ENCODE measurements at places on chromosomes 2 and 18.

DNA sequence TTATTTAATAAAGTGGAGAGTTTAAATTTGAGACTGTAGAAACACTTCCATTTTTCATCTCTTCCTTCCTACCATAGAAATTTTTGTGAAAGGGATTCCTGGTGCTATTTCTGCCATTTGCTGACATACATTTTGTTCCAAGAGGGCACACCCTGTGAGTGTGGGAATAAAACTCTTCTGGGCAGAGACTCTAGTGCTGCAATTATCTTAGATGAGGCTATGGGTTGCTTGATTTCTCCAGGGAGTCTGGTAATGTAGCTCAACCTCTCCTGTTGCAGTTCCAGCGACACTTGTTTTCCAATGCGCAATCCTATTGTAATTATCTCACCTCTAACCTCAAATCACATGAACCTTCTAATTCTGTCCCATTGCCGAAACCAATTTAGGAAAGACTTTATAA, 60.1 kb upstream of the ZSWIM2 start:
- no peak for DNase-seq

GRCh38 chr2:75562513-75562864, 1.8 kb upstream of the EVA1A start:
- no peak for DNase-seq

- DNase-seq: no peak
Measured at GRCh38 chr2:98828793-98829371, 98.0 kb upstream of the MGAT4A start.

- DNase-seq: peak; percentile 89
Measured at GRCh38 chr2:234444893-234445292, 52.0 kb downstream of the ARL4C start.

DNA sequence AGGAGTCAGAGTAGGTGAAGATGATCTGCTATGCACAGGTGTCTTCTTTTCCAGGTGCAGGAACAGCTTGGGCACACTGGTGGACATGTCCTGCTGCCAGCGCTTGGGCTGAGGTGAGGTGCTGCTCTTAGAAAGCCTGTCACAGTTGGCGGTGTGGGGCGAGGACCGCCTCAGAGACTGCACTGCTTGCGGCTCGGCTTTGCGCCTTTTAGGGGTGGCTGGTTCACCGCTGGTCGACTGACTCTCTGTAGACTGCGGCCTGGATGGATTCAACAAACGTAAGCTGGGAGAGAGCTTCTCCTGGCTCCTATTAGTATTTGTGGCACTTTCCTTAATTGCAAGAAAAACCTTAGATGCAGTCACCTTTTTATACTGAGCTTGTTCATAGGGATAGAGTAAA, 1.7 kb downstream of the MSL3B start:
- no peak for DNase-seq

GRCh38 chr2:206619011-206619410, 23.3 kb upstream of the FAM237A start:
- no peak for DNase-seq

DNA sequence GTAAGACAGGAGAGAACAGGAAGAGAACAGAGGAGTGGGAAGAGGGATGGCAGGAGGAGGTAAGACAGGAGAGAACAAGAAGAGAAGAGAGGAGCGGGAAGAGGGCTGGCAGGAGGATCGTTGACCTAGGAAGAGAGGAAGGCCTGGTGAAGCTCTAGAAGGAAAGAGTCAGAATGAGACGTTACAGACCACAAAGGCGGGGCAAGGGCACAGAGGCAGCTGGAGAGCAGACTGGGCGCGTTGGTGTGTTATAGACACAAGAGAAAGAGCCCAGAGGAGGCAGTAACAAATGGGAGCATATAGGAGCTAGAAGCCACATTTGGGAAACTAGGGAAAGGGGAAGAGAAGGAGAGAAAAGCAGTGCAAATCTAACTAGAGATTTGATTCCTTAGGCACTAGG, 26.6 kb downstream of the PTRHD1 start:
- DNase-seq: no peak

- DNase-seq: no peak
Measured at GRCh38 chr2:36783246-36783645, 86.7 kb downstream of the VIT start.

DNA sequence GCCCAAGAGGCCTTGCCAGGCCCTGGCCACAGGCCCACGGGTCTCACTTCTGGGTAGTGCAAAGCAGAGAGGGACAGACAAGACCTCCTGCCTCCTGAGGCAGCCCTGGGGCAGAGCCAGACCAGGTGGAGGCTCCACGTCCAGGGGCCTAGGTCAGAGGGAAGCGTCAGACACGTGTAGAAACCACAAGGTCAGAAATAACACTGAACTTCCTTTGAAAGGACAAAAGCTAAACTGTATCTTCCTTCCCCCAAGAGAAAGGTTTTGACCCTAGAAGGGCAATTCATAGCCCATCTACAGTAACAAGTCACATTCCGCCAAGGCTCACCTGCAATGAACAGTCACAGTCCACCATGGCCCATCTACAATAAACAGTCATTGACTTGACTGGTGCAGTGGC, 17.9 kb downstream of the SDC1 start:
- DNase-seq: no peak

GRCh38 chr2:220646424-220646823, 925.7 kb downstream of the EPHA4 start:
- DNase-seq: no peak

GRCh38 chr2:127690696-127691095, 10.6 kb upstream of the SFT2D3 start:
- DNase-seq: no peak

DNA sequence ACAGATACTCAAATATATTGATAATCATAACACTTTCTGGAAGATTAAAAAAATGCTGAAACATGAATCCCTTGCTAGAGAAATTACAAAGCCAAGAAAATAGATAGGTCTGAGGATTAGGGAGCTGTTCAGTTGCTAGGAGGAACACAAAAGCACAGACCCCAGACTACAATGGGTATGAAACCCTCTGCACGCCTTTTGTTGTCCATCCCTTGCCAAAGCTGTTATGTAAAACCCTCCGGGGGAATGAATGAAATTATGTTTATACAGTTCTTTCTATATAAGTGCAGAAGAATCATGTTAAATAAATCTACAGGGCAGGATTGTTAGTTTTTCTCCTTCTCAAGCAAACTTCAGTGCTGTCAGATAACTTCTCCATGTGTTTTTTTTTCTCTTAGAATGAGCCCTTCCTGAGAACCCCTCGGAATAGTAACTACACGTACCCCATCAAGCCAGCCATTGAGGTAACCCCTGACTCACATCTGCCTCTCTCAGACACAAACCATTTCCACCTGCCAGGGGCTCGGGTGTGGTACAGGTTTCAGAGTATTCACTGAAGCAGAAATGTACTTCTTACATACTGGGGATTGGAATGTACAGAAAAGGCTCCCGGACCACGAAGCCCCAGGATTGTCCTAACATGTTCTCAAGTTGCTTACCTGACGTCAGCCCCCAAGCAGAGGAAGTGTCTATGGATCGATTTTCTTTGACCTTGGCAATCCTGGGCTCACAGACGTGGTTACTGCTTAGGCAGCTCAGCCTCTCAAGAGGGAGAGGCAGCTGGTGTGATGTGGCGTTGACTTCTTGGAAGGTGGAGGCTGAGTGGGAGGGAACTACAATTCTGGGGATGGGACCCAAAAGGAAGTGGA, 118.0 kb downstream of the PLB1 start:
- DNase-seq: no peak

GRCh38 chr2:144237830-144238627, 281.9 kb downstream of the ZEB2 start:
- DNase-seq: no peak

DNA sequence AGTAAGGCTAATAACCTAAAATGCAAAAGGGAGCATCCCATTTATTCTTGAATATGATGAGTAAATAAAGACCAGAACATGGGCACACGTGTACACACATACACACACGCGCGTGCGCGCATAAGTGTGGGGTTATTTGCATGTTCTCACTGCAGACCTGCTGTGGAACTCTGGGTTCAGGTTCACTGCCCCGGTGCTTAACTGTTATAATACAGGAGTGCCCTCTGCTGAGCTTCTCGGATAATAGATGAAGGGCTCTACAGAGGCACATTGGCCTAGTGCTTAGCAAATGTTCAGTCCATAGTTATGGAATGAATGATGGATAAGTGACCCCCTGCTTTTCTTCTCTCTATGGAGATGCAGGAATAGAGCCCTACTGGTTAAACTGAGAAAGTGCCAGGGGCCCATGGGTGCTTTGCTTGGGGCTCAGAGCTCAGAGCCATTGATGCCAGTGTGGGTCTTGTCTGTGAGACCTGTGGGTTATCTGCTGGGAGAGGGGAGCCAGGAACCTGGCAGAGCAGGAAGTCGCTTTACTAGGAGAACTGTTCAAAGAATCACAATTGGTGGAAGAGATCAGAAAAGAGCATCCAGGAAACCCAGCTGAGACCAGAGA, 3.6 kb upstream of the ARL4C start:
- peak; percentile 57 for DNase-seq

GRCh38 chr2:46420945-46421344, 58.4 kb upstream of the TMEM247 start:
- no peak for DNase-seq

- no peak for DNase-seq
Measured at GRCh38 chr18:79506191-79507075, 110.7 kb downstream of the NFATC1 start.

DNA sequence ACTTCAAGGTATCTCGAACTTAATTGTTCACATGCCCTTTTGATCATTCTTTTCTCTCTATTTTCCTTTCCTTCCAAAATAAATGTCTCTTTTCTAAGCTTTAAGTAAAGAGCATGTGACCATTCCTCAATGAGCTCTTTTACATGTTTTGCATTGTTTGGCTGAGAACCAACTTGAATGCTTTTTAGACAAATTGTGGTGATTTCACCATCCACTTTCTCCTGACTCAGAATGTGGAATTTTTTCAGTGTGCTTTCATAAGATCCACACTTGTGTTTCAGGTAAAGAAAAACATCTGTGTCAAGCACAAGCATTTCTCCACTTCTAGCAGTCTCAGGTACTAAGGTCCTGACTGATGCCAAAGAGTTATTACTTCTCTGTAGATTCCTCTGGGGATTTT, 10.7 kb downstream of the RBM43 start:
- peak; percentile 33 for DNase-seq

DNA sequence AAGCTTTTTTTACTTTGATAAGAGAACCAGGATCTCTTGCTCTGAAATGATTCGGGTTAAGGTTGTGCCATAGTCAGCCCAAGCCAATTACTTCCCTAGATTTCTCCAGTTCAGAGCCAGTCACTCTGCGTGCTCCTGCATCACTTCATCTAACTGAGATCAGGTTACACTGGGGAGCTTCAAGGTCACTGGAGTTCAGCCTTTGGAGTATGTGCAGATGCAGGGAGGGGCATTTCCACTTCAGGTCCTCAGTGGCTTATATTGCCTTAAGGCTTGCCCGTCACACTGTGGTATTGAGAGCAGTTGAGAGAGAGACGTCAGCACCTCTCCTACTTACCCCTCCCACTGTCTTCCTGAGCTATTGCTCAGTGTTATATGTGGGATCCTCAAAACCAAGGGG, 317.8 kb downstream of the EPHA4 start:
- DNase-seq: no peak

DNA sequence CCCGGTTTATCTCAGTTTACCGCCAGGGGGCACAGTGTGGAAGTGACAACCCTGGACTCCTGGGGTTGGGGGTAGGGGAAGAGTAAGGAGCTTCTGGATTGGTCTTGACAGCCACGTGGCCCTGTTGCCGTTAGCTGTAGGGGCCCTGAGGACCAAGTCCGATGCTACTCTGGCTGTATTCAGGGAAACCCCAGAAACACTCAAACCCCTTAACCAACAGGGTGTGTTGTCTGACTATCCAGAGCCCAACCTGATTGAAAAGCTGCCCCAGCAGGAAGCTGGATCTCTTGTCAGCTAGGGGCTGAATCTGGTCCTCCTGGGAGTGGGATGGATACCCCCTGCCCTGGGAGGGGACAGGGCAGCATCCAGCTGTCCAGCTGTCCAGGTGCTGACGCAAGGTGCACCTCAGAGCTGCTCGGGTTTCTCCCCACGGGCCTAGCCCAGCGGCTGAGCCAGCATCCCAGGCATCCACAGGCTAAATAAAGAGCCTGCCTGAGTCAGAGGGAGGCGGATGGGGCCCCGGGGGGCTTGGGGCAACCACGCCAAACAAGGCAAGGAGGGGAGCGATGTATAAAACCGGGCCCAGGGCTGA, 3.1 kb upstream of the GMPPA start:
- DNase-seq: peak; percentile 89

GRCh38 chr2:156999661-157000060, 257.8 kb upstream of the GALNT5 start:
- DNase-seq: no peak

GRCh38 chr2:206584323-206585116, 57.8 kb upstream of the FAM237A start:
- no peak for DNase-seq

- no peak for DNase-seq
Measured at GRCh38 chr2:144675331-144675730, 155.4 kb upstream of the ZEB2 start.

DNA sequence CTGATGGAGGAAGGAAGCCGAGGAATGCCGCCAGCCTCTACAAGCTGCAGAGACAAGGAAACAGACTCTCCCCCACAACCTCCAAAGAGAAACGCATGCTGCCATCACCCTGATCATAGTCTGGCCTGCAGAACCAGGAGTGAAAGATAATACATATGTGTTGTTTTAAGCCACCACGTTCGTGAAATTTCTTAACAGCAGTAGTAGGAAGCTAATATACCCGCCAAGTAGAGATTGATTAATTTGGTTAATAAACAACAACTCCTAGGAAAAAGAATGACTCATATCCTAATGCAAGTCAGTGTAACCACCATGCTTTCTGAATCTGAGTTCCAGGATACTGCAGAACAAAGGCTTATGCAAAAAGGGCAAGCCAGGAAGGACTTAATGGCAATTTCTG, 36.6 kb downstream of the LONRF2 start:
- no peak for DNase-seq

DNA sequence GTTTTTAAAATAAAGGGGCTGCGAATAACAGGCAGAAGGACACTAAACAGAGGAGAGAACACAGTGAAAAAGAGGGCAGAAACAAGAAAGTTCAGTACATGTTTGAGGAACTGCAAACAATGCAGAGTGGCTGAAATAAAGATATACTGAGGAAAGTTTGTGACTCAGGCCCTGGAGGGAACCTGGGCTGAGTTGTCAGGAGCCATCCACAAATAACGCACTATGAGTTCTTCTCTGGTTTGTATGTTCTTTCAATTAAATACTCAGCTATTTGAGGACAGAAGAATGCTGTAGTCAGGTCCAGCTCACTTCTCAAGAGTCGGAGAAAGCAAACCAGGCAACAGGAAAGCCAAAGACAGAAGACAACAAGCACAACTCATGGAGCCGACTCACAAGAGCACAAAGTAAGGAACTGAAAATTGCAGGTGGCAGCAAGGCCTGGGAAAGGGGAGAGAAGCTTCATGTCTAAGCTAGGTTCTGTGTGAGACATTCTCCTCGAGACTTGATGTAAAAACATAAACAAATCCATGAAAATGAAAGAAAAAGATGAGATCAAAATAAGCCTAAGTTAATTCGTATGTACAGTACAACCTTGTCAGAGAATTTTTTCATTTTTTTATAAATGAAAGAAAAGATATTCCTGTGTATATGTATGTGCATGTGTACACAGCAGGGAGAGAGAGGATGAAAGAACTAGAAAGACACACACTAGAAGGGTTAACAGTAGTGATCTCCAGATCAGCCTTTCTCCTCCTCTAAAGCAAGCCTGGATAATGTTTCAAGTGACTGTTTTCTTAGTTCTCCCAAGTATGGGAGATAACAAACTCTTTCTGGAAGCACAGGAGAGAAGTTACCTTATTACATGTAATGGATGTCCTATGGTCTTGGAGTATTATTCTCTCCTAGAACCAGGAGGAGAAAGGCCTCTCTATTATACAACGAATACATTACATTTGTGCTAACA, 41.5 kb downstream of the CHN1 start:
- DNase-seq: no peak

GRCh38 chr18:36249392-36249791, 48.1 kb upstream of the FHOD3 start:
- no peak for DNase-seq

Measured in AG08396 (cell line).